Aorta (tissue), 5 donors: ENCODE measurements at places on chromosomes 4 and X. TPM values are rescaled to one million over a fixed set of nuclear protein-coding genes. Genes with fewer than 3 reads are reported as not detected.

DNA sequence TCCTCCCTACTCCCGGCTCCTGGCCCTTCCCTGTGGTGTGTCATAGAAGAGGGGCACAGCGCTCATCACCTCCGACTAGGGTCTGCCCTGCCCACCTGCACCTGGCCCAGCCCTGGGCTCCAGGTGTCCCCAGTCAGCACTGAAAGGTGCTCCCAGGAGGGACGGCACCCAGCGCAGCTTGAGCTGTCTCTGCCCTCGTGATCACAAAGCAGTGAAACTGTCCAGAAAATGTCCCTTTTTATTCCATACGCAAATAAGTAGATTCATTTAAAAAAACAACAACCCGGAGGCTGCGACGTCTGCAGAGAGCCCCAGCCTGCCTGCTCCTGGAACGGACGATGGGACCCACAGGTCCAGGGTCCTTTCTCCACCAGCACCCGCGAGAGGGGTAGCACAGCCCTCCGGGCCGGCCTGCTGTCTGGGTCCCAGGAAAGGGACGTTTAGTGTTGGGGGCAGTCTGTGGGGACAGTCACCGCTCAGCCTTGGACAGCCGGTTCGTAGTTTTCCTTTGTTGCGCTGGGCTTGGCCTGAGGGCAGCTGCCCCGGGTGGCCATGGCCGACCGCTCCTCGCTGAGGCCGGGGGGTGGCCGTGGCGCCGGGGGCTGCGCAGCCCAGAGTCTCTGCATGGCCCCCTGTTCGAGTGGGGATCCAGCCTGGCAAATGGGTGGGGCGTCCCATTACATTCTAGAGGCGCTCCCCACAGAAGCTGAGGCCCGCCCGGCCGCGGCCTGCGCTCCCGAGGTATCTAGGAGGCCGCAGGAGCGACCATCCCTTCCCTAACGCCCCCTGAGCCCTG, 4.6 kb downstream of the HMX1 start:
- no peak for DNase-seq

DNA sequence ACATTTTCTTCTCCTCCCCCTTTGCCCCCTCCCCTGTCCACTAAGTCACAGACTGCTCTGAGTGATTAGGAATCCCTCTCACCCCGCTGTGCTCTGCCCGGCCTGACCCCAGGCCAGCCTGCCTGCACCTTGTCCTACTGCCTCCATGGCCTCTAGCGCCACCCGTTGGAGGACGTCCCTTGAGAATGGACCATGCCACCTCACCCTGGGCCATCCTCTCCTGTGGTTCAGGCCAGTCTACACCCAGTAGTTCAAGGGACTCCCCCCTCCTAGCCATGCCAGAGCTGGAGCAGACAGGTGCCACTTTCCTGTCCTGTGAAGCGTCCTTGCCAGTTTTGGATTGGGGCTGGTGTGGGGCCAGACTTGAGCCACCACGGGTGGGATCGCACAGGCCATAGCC, 9.7 kb upstream of the IRAK1 start:
- DNase-seq = no peak

GRCh38 chr4:73252001-73252400, 6.6 kb downstream of the ANKRD17 start:
- no peak for DNase-seq

- no peak for DNase-seq
These were observed 3.4 kb downstream of the GALNT7 start for GRCh38 chr4:173171987-173172386.

GRCh38 chrX:21847342-21847741, 7.9 kb downstream of the MBTPS2 start:
- no peak for DNase-seq

GRCh38 chr4:152265149-152265621, 270.7 kb downstream of the FBXW7 start:
- DNase-seq = no peak

DNA sequence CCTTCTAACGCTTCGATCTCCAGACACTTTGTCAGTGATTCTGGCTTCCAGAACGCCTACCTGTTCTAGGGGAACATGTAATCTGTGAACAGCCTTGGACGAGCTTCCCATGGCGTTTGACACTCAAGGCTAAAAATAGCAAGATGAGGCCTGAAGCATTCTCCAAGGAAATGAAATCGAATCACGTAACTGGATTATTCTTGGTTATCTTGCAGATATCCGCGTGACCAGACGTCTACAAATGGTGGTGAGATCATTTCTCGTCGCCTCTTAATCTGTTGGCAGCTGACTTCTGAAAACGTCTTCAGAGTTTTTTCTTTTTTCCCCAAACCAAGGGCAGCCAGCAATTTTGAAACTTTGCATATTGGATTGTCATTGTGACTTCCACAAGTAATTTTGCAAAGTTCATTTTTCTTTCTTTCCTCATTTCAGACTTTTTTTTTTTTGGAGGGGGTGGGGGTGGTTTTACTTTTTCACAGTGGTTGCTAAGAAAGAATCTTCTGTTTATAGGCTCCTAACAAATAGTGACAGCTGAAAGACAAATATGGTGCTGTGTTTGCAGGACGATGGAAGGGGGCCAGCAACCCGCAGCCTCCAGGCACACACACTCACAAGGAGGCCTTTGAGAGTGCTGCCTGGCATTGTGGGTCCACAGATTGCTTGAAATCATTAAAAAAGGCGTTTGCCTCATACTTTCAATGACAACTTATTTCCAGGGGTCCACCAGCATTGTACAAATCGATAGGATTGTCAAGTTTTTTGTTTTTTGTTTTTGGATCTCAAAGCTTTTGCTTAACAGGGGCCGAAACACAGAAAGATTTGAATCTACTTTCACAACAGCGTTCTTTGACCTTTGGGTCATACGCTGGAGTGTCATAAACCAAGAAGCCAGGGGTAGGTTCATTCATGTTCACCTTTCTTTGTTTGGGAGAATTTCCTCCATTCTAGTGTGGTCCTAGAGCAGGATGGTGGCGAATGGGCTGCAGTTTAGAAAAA, 32.4 kb upstream of the PDLIM3 start:
- DNase-seq = peak; percentile 90

DNA sequence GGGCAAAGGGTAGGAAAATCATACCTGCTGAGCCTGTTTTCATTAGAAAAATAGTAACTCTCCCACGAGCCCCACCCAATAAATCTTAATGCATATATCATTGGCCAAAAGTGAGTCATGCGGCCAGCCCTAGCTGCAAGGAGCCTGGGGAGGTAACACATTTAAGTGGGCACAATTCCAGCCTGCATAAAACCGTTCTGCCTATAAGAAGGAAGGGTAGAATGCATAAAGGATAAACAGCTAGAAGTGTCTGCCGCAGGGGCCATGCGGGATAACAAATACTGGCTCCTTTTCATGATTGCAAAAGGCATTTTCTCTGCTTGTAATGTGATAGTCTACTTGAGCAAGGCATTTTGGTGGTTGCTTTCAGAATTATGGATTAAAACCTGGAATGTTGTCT, 37.1 kb downstream of the EFHC2 start:
- DNase-seq = no peak

GRCh38 chr4:12933760-12934221, 550.3 kb downstream of the RAB28 start:
- DNase-seq = no peak

GRCh38 chr4:90162566-90162965, 35.4 kb downstream of the CCSER1 start:
- DNase-seq = no peak

GRCh38 chrX:147847999-147848398, 63.7 kb upstream of the FMR1 start:
- no peak for DNase-seq

DNA sequence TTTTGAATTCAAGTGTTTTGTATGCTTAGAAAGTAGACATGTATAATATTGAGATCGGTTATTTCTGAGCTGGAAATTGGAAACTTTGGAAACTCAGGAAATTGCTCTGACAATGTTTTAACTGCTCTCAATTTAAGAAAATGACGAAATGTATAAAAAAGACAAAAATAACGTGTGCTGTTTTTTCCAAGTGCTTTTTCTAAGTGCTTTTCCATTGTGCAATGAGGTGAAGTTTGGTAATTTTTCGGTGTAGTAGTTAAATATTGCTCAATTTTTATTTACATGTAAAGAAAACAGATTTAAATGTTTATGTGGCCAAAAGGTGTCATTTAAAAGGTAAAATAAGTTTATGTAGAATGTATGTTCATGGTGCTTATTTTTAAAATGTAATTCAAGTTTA, 39.4 kb upstream of the RHOH start:
- no peak for DNase-seq

DNA sequence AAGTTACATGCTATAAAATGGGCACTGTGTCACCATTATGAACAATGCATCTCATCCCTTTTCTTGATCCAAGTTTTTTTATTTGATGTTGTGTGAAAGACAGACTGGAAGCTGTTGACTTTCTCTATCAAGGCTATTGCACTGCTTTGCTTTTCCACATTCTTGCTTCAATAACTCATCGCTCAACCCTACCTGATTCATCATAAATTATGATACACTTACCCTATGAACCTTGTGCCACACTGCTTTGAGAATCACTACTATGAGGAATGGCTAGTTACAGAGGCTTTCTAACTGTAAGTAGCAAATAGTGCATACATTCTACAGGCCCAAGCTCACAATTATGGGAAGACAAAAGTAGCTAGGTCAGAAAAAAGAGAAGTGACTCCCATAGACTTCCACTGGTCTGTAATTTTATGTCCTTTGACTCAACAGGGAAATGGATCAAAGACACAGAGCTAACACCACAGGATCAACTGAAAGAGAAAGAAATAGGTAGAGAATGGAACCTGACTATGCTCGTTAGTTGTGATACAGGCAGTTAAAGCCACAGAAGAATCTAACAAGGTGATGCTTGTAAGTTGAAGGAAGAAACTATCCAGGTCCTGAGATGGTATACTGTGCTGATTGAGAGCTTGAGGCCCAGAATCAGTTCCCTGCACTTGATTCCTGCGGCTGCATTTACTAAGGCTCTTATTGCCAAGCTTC, 163.5 kb downstream of the PPP3CA start:
- DNase-seq = no peak

The RNF113A gene
- total RNA-seq = 9.6 TPM

The AR gene
- total RNA-seq = 12.8 TPM

The NHS gene
- total RNA-seq = 19.1 TPM

The RHOXF1 gene
- total RNA-seq = 0.69 TPM

The MMRN1 gene
- total RNA-seq = 24.5 TPM

The SLC49A3 gene
- 20.0 TPM for total RNA-seq

The CLDN2 gene
- not detected for total RNA-seq

The PFKFB1 gene
- total RNA-seq = 0.30 TPM
